ENCODE measurements at places on chromosomes 16 and 17. TPM values are rescaled to one million over a fixed set of nuclear protein-coding genes. Genes with fewer than 3 reads are reported as not detected.
A peak's percentile ranks its signal among the peaks of the same experiment; 100 is the strongest.

Gene SLC6A4
- total RNA-seq: not detected

Gene CNTROB
- total RNA-seq: 20.4 TPM

Gene KRTAP9-4
- total RNA-seq: not detected

Gene GNAO1
- not detected for total RNA-seq

Gene LUC7L
- 49.2 TPM for total RNA-seq

Gene GPR139
- not detected for total RNA-seq

Gene EXOC3L1
- 0.18 TPM for total RNA-seq

Gene CES5A
- not detected for total RNA-seq

Gene ARL16
- total RNA-seq: 52.7 TPM

Gene ATP2A1
- 0.63 TPM for total RNA-seq

Gene KCNAB3
- total RNA-seq: 2.2 TPM

- no peak for DNase-seq
Observed at GRCh38 chr16:50464325-50465290, 83.6 kb upstream of the NKD1 start.

GRCh38 chr17:74353446-74354060 is 8.1 kb downstream of the BTBD17 start:
- DNase-seq: no peak

GRCh38 chr16:57637020-57637419 is 8.6 kb downstream of the ADGRG1 start:
- DNase-seq: no peak

- no peak for DNase-seq
Observed at GRCh38 chr16:21957714-21958346, 4.7 kb downstream of the UQCRC2 start.

GRCh38 chr16:55842369-55843104 is 9.6 kb upstream of the CES1 start:
- DNase-seq: peak; percentile 24

DNA sequence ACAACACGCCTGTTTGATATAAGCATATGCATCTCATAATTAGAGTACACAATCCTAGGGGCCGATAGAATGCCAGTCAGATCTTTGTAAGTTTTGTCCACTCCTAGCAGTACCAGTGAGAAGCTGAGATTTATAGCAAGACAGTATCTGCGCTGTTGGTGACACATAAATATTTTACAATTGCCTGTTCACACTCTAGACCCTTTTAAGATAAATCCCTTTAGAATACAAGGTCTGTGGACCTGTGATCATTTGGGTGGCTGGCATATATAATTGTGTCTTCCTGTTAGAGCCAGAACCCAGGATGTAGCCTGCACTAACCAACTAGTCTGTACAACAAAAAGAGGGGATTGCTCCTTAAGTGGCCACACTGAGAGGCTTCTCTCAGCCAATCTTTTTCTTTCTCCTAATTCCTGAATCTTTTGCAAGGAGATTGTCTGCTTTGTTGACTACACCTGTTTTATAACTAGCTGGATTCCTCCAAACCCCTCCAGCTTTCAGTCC is 74.7 kb downstream of the WIPI1 start:
- no peak for DNase-seq

DNA sequence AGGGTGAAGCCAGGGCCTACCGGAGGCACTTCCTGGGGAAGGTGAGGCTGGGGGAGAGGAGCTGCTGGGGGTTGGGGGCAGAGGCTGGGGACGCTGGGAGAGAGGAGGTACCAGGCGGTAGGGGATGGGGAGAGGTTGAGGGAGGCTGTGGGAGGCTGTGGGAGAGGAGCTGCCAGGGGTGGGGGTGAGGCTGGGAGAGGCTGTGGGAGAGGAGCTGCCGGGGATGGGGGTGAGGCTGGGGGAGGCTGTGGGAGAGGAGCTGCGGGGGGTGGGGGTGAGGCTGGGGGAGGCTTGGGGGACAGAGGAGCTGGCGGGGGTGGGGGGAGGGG is 99.4 kb downstream of the OR1D5 start:
- DNase-seq: no peak

DNA sequence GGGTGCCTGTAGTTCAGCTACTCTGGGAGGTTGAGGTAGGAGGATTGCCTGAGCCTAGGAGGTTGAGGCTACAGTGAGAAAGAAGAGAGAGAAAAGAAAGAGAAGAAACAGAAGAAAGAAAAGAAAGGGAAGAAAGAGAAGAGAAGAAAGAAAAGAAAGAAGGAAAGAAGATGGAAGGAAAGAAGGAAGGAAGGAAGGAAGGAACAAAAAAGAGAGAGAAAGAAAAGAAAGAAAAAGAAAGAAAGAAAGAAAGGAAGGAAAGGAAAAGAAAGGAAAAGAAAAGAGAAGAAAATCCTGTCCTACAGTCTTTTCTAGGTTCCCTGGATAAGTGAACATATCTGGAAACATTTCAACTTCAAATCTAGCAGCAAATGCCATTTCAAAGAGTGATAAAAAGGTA is 29.6 kb upstream of the PHLPP2 start:
- DNase-seq: no peak

DNA sequence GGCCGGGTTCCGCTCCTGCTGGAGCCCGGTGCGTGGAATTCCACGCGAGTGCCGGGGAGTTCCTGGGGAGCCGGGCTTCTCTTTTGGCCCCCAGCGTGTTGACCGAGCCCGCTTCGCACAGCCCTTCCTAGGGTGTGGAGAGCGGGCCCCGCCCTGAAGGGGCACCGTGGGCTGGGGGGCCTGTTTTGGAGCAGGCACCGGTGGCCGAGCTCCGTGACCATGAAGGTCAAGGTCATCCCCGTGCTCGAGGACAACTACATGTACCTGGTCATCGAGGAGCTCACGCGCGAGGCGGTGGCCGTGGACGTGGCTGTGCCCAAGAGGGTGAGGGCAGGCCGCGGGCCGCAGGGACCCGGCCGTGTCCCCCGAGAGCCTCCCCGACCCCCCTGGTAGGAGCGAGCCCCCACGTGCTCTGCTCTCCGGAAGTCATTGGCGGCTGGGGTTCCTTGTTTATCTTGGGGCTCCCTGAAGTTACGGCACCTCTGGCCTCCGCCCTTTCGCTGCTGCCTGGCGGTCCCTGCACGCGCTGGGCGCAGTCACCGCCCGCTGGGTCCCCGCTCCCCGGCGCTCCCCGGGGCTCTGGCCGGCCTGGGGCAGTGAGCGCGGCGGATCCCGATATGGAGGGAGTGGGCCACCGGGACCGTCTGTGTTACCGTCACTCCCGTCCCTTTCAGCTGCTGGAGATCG is 528 bp downstream of the HAGHL start:
- DNase-seq: no peak

DNA sequence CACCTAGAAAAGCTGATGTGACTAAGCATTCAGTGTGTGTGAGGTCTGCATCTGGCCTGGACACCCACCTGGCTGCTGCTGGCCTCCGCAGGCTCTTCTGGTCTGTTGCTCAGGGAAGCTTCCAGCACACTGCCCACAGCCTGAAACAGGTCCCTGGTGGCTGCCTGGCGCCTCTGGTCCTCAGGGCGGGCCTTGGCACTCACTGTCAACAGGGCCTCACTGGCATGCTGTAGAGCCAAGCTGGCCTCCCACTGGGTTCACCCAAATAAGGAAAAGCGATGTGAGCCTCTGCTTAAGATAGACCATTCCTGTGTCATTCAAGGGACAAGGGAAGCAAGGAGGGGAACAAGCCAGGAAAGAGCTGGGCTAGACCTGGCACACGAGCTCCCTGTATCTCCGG is 70.6 kb upstream of the BCO1 start:
- DNase-seq: no peak

- no peak for DNase-seq
Observed at GRCh38 chr16:53154513-53154912, 99.7 kb downstream of the CHD9 start.

DNA sequence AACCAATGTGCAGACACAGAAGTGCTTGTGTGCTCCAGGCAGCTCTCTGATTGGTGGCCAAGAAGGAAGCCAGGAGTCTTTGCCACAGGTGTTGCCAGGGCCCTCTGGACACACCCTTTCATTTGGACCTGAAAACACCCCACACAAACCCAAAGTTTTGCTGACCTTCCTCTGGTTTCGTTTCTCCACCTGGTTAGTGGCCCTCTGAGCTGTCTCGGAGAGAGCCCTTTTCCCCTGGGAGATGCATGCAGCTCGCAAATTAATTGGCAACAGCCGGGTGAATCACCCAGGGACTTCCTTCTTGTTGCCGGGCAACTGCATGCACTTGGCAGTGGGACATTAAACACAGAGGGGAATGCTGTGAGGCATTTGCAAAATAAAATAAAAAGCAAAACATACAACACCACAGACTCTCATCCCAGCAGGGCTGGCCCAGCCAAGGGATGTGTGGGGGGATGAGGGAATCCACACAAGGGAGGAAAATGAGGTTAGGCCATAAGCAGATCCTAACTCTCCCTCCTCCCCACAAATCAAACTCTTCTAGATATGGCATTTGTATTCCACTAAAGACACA is 286.6 kb downstream of the SOX9 start:
- DNase-seq: peak; percentile 98

- peak; percentile 79 for DNase-seq
Observed at GRCh38 chr16:54286366-54287130, at the start of gene IRX3. Gene IRX3, minus strand, starts transcription at chr16:54286787. Its CDS starts 737 bp downstream, at chr16:54286050.

GRCh38 chr17:66843627-66844026 is 8.7 kb downstream of the CACNG5 start:
- no peak for DNase-seq

DNA sequence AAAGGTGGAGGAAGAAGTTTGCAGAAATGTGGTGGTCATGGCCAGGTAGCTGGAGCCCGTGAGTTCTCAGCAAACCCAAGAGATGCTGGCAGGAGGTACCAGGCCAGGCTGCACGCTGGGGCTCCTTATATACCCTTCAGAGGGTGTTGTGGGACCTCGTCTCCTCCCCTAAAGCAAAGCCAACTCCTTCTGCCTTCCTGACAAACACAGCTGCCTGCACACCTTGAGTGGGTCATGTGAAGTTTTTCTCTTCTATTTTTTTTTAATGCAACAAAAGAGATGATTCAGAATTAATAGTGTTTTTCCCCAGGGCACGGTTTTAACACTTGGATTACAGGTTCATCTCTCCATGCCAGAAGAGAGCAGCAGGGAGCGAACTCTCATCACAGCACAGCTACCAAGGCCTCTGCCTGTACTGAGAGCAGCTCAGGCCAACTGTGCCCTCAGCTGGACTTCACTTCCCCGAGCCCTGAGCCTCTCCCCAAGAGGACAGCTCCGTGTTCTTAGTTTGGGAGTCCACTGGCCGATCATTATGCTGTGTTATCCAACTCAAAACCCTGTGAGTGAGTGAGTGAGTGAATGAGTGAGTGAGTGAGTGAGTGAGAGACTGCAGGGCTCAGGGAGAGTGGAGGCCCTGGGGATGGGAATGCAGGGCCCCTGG is at the start of gene KRT15:
Gene KRT15 (minus strand): TSS at position 102 of the 661 bp plus-strand sequence. CDS start 63 bp downstream, at position 39.
- DNase-seq: peak; percentile 68

DNA sequence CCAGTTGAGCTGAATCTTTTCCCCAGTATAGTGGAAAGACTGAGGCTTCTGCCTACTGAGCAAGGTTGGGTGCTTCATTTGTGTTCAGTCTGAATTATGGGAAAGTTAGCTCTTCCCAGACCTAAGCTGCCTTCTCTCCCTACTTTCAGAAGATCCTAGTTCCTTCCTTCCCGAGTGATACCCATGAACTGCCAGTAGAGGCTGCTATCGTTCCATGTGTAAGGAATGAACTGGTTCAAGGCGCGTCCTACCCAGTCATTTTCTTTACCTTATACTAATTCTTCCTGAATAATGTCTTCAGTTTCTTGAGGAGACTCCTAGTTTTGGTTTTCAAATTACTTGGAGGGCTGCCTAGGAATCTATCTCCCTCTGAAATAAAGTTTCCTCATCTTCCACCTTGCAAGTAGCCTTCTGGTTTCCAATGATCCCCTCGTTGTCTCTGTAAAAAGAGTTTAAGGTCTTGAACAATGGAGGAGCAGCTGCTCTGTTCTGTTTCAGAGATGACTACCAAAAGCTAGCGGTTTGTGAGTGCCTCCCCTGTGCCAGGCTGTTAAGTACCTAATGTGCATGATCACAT is 934 bp upstream of the AOC2 start:
- peak; percentile 64 for DNase-seq

GRCh38 chr17:609232-609810 is 105.3 kb downstream of the VPS53 start:
- peak; percentile 74 for DNase-seq

DNA sequence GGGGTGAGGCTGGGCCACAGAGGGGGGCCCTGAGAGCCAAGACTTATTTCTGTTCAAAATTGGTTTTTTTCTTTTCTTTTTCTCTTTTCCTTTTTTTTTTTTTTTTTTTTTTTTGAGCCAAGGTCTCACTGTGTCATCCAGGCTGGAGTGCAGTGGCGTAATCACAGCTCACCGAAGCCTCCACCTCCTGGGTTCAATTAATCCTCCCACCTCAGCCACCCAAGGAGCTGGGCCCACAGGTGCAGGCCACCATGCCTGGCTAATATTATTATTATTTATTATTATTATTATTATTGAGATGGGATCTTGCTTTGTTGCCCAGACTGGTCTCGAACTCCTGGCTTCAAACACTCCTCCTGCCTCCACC is 17.5 kb upstream of the CACNA1H start:
- DNase-seq: no peak

DNA sequence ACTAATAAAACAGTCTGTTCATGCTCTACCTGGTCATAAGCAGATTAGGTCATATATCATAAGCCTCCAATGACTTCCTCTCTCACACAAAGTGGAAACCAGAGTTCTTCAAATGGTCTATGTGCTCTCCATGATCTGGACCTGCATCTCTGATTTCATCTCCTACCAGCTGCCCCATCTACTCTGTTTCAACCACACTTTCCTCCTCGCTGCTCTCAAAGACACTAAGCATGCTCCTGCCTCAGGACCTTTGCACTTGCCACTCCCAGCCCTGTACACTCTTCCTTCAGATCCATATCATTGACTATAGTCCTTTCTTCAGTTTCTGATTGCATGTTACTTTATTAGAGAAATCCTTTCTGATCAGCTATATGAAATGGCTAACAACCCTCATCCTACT is 196.8 kb downstream of the PHKB start:
- no peak for DNase-seq

DNA sequence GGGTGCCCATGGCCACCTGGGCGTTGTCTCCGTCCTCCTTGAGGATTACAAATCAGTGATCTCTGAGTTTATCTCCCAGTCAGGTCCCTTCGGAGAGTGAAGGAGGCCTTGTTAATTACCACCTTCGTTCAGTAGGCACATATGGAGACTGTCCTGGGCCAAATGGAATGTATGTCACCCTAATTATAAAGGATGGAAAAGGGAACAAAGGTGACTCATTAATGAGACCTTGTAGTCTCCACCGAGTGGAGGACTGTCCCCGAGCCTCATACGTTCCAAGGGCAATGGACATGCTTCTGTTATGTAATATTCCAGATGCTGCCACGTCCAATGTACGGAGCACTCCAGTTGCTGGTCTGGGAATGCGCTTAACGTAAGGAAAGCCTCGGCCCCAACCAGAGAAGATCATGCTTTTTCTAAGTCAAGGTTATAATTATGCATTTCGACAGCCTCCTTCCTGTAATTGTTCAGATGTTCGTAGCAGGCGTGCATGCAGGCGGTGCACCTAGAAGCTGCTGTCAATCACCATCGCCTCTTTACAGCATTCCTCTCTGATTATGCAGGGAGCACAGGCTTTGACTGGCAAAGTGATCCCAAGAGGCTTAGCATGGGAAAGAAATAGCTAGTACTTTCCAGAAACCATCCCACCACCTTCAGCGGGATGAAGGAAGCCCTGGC is 22.4 kb upstream of the SEC14L1 start:
- DNase-seq: no peak

Measured in HFFc6 (cell line).